ENCODE measurements at places on chromosomes 7 and 10.

DNA sequence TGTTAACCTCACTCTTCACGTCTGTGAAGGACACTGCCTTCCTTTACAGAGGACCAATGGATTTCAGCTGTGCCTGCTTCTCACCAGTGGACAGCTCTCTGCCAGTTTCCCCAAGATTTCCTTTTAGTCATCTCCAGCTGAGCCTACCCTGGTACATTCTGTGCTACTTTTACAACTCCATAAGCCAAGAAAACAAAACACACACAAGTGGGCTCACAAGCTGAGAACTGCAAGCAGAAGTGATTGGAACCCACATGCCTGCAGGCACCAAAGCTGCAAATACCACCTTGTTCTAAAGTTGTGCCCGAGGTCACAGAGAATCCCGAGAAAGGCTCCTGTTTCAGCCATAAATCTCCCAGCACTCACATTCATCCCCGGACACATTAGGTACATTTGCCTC lies 636.8 kb downstream of the PHTF2 start:
- no peak for DNase-seq

GRCh38 chr7:115435178-115435577 lies 513.3 kb downstream of the MDFIC start:
- DNase-seq, result no peak

DNA sequence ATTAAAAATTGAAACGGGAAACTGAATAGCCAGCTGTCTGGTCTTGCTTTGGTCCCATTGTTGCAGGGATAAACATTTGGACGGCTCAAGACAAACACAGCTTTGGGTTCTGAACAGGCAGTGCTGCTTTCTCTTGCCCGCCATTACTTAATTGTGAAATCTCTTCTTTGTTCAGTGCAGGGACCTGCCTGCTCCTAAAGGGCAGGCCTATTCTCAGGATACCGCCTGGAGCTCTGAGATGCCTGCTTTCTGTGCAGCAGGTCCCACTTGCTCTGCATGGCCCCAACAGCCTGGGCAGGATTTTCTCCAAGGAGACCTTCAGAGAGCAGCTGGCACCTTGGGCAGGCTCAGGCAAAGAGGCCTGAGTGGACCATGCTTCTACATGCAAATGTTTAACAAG lies 237.6 kb downstream of the KCNMA1 start:
- no peak for DNase-seq

GRCh38 chr7:155861480-155861868 lies 49.2 kb upstream of the SHH start:
- DNase-seq, result no peak

DNA sequence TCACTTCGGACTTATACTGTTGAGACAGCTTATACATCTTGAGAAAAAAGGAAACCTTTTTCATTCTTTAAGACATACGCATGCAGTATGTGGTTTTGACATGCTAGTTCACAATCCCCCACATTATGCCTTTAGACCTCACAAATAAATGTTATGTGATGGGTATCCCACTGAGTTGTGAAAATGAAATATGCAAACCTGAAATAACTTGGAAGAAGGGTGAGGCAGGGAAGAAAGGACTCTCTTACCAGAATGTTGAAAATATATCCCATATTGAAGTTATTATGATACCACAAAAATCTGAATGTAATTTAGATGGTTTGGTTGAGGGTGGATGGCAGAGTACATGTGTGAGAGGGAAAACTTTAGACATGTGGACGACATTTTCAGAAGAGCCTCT lies 379.8 kb downstream of the BBS9 start:
- no peak for DNase-seq

DNA sequence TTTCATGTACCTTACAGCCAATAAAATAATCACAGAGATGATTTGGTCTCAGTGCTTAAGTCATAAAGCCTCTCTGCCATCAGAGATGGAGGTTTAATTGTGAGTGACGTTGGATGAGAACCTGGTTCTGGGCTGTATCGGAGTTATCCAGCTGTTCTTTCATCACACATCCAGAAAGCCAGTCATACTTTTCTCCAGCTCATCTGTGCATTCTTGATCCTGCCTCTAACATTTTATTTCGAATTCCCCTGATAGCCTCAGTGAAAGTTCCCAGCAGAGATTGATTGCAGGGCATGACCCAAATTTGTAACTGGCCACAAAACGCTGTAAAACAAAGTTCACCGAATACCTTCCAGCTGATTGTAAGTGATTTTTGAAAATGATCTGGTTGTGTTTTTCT lies 212.6 kb upstream of the HABP2 start:
- DNase-seq, result no peak

DNA sequence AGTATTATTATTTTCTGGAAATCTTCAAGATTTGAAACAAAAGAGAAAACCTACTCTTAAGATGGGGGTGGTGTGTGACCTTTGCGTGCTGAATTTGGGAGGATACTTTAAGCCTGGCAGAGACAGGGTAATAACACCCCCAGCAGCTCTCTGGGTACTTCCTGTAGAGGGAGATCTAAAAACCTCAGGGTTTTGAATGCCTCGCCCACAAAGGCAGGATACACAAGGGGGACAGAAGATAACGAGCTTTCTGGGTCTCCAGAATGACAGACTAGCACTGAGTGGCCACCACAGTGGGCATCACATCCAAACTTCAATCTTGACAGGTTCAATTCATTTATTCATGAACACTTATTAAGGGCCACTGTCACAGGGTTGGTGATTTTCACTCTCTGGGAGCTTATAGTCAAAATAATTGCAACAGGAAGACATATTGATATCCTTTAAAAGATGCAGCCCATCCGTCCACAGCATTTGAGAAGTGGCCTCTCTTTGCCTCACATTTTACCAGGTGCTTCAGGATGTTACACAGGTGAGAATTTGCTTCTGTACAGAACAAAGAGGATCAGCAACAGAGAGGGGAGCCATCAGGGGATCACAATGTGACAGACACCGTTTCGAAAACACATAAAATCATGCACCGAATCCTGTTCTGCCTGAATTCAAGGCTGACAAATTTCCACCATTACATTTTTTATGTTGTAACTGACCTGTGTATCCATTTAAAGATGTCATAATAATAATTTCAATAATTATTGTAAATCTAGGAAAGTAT lies 14.3 kb downstream of the CPA1 start:
- DNase-seq, result peak; percentile 6

- no peak for DNase-seq
Observed at GRCh38 chr7:120925392-120925791, 25.2 kb upstream of the ING3 start.

DNA sequence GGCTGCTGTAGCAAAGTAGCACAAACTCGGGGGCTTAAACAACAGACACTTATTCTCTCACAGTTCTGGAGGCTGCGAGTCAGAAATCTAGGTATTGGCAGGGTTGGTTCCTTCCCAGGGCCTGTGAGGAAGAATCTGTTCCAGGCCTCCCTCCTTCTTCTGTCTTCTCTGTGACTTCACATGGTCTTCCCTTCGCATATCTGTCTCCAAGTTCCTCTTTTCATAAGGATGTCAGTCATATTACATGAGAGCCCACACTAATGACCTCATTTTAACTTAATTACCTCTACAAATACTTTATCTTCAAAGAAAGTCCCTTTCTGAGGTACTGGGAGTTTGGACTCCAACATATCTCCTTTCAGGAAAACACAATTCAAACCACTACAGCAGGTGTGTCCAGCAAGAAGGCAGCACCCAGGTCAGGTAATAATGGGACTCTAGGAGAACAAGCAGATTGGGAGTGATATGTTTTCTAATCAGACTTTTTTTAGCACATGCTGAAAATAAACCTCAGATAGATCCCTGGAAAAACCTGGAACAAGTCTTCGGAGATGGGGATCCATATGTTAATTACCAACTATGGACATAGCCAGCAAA lies 11.7 kb downstream of the CREB5 start:
- no peak for DNase-seq

GRCh38 chr10:112848228-112848627 lies 101.8 kb upstream of the TCF7L2 start:
- DNase-seq, result no peak

DNA sequence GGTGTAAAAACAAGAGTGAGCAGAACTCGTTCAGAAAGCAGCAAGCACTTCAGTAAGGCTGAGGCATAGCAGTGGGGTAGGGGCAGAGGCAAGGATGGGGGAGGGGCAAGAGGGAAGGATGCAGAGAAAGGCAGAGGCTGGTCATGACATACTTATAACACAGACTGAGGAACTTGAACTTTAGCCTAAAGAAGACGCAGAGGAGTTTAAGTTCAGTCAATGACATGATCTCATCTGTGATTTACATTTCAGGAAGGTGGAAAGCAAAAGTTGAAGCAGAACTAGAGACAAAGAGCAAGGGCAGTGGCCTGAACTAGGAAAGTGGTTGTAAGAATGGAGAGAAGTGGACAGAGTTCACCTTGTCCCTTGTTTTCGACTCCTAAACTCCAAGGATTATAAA lies 15.8 kb downstream of the MACC1 start:
- no peak for DNase-seq

DNA sequence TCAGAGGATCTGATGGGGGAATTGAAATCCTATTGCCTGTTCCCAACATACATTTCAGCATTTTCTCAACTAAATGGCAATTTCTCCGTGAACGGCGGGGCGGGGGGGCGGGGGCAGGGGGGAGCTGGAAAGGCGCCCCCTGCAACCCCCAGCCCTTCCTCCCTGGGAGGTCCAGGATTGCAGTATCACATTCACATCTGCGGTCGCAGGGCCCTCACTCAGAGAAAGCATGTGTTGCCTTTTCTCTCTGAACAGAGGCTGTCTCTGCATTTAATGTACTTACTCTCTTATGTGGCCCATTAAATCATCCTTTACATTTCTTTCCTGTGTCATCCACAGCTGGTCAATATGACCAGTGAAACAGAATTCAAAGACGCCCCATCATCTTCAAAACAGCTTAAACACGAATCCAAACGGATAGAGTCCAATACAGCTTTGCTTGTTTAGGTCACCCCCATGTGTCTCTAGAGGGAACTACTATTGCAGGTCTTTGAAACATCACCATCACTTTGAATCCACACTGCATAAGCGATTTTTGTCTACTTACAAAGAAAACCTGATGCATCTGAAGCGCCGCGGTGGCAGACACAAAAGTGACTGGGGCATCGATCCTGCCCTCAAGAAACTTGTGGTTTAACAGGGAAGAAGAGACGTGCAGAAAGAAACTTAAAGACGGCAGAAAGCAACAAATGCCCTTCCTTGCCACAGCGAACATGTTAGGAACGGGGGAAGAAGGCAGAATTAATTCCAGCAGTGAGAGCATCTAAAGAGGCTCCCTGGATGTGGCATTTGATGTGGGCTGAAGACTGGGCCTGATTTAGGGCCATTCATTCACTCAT lies 17.0 kb upstream of the ECHDC3 start:
- DNase-seq, result no peak

DNA sequence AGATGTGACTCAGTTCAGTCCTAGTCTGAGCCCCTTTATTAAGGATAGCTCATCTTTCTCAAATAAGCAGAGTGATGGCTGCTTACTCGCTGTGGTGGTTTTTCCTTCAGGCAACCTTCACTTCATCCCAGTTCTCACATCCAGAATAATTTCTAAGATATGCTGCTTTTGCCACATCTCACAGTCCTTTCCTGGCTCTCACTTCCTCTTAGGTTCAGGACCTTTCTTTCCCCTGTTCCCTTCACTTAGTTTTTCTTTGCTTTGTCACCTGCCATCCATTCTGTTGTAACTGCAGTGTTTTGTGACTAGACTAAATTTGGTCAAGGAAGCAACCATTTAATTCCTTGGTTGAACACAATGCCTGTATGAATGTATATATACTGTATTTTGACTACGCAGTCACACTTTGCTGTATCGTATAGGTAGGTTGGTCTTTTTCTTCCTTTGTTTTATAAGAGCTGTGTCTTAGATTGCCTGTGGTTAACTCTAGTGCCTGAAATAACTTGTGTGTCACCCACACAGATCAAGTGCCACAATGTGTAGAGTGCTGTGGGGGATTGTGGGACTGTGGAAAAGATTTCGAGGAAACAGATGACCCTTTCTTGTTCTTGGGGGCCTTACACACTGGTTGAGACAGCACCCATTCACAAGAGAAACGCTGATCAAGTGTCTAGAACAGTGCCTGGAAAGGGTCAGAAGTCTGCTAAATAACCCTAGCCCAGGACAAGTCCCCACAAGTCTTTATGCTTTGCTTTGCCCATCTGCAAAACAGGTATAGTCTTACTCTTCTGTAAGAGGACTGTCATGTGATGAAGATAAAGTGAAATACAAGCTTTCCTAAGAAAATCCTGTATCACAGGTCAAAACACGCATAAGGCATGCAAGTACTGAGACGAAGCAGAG lies 2.6 kb downstream of the ZNF655 start:
- no peak for DNase-seq

- no peak for DNase-seq
Observed at GRCh38 chr7:67843001-67843565, 846.5 kb downstream of the TYW1 start.

DNA sequence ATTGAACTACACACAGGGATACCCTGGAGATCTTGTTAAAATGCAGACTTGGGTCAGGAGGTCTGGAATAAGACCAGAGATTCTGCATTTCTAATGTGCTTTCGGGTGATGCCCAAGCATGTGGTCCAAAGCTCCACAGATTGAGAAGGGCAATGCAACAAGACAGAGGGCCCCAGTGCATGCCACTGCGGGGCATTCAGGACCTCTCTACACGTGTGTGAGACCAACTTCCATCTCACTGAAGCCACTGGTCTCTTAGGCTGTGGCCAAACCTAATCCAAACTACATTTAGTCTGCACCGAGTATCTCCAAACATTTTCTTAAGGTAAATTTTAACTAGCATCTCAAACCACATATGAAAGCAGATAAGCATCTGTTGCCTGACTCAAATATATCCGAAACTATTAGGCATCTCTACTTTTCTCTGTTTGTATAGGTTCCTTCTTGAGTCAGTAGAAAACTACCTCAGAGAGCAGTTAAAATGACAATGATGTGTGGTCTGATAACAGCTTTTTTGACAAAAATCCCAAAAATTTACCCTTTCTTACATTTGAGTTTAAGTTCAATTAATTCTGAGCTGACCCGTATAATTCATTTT lies 107.5 kb downstream of the ELMO1 start:
- DNase-seq, result no peak

DNA sequence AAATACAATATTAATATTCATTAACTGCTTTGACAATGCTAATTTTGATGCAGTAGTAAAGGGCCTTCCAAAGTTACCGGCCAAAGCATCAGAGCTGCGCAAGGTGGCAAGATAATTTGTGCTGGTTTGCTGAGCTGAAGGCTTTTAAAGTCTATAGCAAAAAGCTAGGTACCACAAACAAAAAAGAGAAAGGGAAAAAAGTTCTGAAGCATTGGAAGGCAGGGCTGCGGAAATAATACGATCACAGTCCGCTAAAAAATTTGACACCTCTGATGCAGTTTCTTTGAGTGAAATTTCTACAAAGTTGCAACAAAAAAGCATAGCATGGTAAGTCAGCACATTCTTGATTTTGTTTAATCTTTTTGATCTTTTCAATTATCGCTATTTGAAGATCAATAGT lies 175.6 kb downstream of the TCF7L2 start:
- no peak for DNase-seq

GRCh38 chr7:932651-932975 lies 21.9 kb downstream of the ADAP1 start:
- no peak for DNase-seq

DNA sequence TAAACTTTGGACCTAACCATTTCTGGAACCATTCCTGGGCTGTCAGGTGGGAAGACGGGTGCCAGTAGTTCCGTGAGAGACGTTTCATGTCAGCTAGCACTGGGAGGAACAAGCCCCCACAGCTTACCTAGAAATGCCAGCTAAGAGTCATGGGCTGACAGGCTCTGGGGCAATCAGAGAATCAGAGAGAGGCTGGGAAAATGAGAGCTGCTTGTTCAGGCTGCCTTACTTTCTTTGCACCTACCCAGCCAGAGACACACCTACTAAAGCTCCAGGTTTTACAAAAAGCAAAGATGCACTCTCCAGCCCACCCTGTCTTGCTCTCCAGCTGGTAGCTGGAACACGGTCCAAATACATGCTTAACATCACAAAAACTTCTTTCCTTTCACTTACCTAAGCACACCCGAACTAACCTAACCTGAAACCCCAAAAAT lies 688 bp downstream of the PTN start:
- no peak for DNase-seq
